ENCODE measurements at places on chromosomes 4 and X.

DNA sequence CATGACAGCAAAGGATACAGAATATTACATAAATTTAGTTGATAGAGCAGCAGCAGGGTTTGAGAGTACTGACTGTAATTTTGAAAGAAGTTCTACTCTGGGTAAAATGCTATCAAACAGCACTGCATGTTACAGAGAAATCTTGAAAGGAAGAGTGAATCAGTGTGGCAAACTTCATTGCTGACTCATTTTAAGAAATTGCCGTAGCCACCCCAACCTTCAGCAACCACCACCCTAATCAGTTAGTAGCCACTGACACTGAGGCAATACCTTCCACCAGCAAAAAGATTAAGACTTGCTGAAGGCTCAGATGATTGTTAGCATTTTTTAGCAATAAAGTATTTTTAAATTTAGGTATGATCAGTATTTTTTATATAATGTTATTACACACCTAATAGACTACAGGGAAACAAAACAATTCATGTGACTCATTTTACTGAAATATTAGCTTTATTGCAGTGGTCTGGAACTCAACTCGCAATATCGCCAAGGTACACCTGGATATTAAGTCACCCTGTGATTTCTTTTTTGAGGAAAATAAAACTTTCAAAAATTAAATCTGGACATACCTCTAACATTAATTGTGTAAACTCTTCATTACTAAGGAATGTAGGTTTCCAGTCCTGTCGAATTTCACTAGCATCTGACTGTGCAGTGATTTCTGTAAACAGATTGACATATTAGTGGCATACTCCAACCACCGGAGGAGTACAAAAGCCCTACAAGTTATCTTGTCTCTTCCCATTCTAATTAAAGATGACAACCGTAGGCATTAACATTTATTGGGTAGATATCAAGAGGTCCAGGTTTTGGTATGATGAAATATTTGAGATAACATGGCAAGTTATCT is 71.1 kb downstream of the CLOCK start:
- peak; percentile 68 for DNase-seq

DNA sequence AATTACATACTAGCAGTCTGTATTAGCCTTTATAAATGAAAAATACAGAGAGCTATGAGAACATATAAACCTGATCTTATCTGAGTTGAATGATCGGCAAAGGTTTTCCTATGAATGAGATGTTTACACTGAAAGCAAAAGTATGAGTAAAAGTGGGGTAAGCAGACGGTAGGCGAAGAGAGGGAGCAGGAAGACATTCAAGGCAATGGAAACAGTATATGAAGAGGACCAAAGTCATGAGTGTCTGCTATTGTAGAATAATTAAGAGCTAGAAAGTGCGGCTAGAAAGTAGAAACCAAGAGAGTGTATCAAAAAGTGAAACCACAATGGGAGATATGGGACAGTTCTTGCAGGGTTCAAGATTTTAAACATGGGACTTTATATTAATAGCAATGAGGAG is 67.0 kb upstream of the TMLHE start:
- no peak for DNase-seq

GRCh38 chr4:147367891-147368290 is 113.0 kb upstream of the EDNRA start:
- peak; percentile 36 for DNase-seq

GRCh38 chrX:47297874-47298273 is 65.1 kb downstream of the USP11 start:
- DNase-seq = no peak

DNA sequence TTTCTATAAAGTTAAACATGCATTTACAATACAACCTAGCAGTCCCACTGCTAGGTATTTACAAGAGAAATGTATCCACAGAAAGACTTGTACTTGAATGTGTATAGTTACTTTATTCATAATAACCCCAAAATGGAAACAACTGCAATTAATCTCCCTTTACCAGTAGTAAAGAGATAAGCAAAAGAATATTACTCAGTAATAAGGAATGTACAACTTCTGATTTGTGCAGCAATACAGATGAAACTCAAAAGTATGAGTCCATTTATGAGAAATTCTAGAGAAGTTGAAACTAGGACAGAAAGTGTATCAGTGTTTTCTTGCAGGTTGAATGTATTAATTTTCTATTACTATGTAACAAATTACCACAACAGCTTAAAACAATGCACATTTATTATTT is 15.2 kb downstream of the USP53 start:
- DNase-seq = peak; percentile 23

GRCh38 chr4:165738571-165738970 is 134.5 kb upstream of the TLL1 start:
- DNase-seq = no peak

DNA sequence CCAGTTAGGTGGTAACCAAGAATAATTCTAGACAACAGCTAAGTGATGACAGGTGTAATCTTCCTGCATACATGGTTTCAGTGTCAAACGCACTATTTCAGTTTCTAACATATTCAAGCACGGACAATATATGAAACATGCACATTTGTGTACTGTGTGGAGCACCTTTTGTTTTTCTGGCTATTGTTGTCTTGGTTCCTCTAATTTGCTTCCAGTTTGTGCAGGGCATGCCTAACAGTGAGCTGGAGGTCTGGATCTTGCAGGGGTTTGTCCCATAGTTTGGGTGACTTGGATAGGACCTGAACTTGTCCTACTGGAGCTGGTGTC is 70.5 kb upstream of the TBC1D9 start:
- DNase-seq = no peak

GRCh38 chr4:159435561-159436023 is 332.7 kb downstream of the RAPGEF2 start:
- no peak for DNase-seq

DNA sequence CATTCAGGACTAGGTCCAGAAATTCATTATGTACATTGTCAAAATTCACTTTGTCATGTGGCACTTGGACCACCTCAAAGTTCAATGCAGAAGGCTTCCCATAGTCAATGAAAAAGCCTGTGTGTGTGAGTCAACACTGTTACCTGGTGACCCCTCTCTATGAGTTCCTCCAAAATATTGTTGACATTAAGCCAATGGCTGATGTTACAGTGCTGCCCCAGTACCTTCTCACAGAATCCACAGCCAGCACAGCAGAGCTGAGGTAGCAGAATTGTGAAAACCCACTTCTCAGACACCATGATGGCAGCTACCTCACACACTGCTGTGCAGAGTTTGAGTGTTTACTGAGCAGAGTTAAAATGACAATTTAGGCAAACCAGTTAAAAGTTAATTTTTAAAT is 22.4 kb upstream of the UGT2B4 start:
- DNase-seq = no peak

DNA sequence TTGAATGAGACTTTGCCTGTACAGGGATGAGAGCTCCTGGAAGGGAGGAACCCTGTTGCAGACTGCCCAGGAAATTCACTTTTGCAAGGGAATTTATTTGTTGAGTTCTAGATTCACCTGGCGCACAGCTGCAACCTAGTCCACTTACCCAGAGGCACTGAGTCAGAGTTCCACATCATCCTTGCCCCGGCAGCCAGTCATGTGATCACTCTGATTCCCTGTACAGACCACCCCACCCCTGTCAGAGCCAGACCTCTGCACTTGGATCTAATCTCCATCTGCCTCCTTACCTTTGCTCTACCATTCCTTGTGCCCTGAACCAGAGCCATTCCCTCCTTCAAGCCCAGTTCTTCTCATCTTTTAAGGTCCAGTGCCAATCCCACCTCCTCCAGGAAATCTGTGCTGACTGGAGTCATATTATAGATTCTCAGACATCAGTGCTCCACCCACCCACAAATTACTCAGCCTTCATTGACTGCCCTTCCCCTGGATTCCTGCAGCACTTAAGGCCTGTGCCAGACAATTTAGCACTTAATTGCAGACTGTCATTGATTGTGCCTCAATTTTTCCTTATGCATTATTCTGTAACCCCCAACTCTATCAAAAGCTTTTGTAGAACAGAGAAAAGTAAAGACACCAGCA is 84.1 kb upstream of the MAGEA4 start:
- DNase-seq = no peak

GRCh38 chr4:7186031-7186430 is 6.3 kb upstream of the SORCS2 start:
- no peak for DNase-seq

DNA sequence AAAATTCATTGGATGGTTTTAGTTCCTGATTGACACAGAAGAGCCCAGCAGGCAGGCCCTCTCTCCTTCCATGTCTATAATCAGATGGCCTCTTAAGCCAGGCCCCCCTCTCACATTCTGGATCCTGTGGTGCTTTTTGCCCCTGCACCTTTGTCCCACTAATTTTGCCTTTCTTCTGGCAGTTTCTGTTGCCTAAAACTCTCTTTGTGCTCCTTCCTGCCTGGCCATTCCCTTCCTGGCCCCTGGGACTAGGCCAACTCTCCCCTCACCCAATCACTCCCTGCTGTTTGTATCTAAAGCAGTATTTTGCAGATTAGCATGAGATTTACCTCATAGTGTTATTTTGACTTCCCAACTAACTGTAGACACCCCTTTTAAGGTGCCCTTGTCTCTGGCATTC is 42.7 kb upstream of the DDX3X start:
- no peak for DNase-seq

DNA sequence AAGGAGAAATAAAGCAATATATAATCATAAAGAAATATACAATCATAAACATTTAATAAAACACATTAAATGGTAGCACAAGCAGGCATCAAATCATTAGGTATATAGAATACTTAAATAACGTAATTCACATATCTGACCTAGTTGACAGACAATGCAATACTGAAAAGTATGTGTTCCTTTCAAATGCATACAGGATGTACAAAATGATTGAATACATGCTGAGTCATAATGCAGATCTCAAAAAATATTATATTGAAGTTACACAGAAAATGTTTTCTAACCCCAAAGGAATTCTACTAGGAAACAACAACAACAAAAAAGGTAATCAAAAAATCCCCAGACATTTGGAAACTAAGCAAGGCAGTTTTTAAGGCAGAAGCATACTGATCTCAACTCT is 1072.0 kb upstream of the INTU start:
- no peak for DNase-seq

DNA sequence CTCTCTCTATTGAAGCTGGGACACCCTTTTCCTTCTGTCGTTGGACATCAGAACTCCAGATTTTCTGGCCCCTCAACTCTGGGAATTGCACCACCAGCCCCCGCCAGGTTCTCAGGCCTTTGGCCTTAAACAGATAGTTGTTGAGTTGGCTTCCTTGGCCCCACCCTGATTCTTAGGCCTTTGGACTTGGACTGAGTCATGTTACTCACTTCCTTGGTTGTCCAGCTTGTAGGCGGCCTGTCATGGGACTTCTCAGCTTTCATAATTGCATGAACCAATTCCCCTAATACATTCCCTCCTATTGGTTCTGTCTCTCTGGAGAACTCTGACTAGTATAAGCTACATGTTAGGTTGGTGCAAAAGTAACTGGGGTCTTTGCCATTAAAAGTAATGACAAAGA is 195.7 kb downstream of the GPAT3 start:
- no peak for DNase-seq

GRCh38 chr4:8838961-8839431 is 32.6 kb downstream of the HMX1 start:
- DNase-seq = no peak

- no peak for DNase-seq
These were observed 8.3 kb upstream of the AGA start for GRCh38 chr4:177450426-177451107.

GRCh38 chr4:156732634-156733033 is 239.0 kb downstream of the PDGFC start:
- DNase-seq = no peak

Measured in fibroblast of skin of abdomen (primary cell).